ENCODE measurements at places on chromosomes 11 and 22. TPM values are rescaled to one million over a fixed set of nuclear protein-coding genes. Genes with fewer than 3 reads are reported as not detected.

The TPST2 gene
- total RNA-seq = 54.2 TPM

The RAB3IL1 gene
- total RNA-seq = 1.7 TPM

The IL17REL gene
- total RNA-seq = not detected

DNA sequence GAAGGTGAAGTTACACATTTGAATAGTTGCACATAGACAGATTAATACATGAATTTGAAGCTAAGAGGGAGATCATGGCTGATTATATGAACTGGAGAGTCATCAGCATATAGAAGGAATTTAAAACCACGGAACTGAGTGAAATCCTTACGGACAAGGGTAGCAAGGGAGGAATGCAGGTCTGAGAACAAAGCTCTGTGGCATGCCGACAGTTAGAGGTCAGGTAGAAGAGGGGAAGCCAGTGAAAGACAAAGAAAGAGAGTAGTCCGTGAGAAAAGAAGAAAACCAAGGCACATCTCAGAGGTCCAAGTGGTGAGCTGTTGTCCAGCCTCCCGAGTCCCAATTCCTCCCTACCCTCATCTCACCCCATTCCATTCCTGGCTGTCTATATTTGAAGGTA lies 11.8 kb upstream of the SYT9 start:
- no peak for DNase-seq

The ARRB1 gene
- total RNA-seq = 15.3 TPM

- no peak for DNase-seq
Observed at GRCh38 chr11:65434057-65434666, 11.6 kb downstream of the NEAT1 start.

DNA sequence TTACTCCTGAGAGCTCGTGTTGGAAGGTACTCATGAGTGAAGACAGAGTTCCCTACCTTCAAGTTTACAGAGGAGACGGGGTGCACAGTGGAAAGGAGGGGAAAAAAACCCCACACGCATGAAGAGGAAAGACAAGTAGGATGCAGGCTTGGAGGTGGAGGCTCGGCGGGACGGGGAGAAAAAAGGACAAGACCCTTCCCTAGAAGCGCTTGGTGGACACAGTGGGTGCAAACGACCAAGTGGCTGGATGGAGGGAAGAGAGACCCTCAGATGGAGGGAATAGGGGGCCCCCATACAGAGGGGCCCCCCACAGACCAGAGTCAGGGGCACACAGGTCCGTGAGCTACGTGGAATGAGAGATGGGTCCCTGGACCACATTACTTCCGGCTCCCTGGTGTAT lies 380.1 kb downstream of the SHANK2 start:
- DNase-seq = no peak

The IGLL1 gene
- total RNA-seq = not detected

- DNase-seq = no peak
Observed at GRCh38 chr11:8777907-8778767, 95.5 kb downstream of the RPL27A start.

GRCh38 chr11:29518389-29519174 lies 498.2 kb downstream of the KCNA4 start:
- no peak for DNase-seq

The YWHAH gene
- total RNA-seq = 176 TPM

GRCh38 chr11:16820324-16821092 lies 82.1 kb downstream of the C11orf58 start:
- peak; percentile 49 for DNase-seq

The MMP7 gene
- total RNA-seq = not detected

The MAP6 gene
- total RNA-seq = not detected

DNA sequence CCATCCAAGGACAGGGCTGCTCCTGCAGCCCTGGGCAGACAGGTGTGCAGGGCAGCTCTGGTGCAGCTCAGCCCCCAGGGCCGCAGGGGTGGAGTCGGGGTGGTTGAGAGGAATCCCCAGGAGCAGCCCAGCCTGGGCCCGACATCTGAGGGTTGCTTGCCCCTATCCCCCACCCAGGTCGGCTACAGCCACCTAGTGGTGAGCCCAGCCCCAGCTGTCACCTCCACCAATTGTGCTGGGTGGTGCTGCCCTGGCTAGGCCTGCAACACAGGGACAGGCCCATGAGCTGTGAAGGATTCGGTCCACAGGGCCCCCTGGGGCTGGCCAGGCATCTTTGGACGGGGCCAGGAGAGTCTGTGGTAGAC lies 29.6 kb downstream of the RTN4R start:
- DNase-seq = peak; percentile 3

GRCh38 chr11:26947379-26947844 lies 46.5 kb upstream of the FIBIN start:
- peak; percentile 95 for DNase-seq

The IGSF22 gene
- total RNA-seq = not detected

DNA sequence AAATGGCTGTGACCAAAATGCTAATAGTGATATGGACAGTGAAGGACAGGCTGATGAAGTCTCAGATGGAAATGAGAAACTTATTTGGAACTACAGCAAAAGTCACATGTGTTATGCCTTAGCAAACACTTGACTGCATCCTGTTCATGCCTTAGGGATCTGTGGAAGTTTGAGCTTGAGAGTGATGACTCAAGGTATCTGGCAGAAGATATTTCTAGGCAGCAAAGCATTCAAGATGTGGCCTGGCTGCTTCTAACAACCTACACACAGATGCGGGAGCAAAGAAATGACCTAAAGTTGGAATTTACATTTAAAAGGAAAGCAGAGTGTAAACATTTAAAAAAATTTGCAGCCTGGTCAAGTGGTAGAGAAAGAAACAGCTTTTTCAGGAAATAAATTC lies 28.1 kb upstream of the CD81 start:
- DNase-seq = peak; percentile 88

- DNase-seq = no peak
Observed at GRCh38 chr11:96203567-96204365, 139.2 kb downstream of the MAML2 start.

The THRSP gene
- total RNA-seq = not detected

The FGF4 gene
- total RNA-seq = not detected

GRCh38 chr11:93618371-93618770 lies 43.1 kb upstream of the CEP295 start:
- DNase-seq = no peak

The PYGM gene
- not detected for total RNA-seq

GRCh38 chr11:86606836-86607481 lies 65.5 kb downstream of the ME3 start:
- DNase-seq = peak; percentile 33

DNA sequence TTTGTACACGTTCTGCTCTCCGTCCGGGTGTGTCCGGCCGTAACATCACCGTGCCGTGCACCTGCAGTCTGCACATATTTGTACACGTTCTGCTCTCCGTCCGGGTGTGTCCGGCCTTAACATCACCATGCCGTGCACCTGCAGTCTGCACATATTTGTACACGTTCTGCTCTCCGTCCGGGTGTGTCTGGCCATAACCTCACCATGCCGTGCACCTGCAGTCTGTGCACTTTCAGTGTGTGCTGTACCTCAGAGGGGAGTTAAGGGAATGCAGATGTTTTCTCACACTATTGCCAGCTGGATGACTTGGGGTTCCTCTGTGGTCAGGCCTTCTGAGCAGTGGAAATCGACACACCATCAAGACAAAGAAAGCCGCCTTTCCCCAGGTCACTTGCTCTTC lies 4.2 kb downstream of the TTLL8 start:
- DNase-seq = no peak

GRCh38 chr11:123298488-123299447 lies 103.7 kb upstream of the CLMP start:
- no peak for DNase-seq

- no peak for DNase-seq
Observed at GRCh38 chr22:47060718-47061117, 298.3 kb downstream of the TBC1D22A start.

DNA sequence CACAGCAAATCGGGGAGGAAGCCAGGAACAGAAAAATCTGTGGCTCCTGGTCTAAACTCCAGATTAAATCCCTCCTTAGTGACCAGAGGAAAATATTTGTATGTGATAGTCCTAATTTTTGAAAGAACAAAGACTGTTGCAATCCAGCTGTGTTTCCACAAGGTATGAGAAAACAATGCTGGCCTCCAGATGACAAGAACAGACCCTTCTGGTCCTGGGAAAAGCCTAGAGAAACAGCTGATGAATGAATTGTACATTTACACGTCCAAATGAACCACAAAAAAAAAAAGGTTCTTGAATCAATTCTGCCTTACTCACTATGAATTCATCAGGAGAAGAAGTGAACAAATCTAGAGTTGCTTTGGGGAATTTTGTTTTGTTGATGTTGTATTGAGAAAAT lies 63.7 kb downstream of the ETS1 start:
- peak; percentile 74 for DNase-seq

- peak; percentile 32 for DNase-seq
Observed at GRCh38 chr11:127000291-127000968, at the start of gene KIRREL3. TSS of gene KIRREL3 (minus strand) at chr11:127000770.

GRCh38 chr22:48301421-48301820 lies 1526.3 kb downstream of the BRD1 start:
- DNase-seq = no peak

DNA sequence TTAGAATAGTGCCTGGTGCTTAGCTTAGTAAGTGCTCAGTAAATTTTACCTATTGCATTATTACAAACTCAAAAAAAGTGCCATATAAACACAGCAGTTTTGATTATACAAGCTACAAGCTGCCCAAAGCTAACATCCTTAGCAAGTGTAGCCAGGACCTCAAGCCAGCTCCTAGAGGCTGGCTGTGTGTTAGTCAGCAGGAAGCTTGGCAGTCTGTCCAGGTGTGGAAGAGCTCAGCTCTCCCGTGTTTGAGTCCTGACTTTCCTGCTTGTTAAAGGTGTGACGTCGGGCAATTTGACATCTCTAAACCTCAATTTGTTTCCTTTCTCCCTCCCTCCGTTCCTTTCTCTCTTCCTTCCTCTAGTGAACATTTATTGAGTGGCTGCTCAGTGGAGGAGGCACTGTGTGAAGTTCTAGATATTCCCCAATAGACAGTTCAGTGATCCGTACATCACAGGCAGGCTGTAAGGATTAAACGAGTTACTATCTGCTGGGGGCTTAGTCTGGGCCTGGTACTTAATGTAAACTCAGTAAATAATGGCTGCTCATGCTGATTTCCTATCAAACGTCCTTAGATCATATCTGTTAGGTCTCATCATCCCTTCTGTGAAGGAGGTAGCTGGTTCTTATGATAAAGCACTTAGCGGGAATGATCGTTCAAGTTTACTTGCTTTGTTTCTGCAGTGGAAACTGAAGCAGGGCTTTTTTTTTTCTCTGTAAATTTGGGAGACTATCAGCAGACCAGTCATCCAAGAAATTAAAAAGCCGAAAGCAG lies 68.7 kb downstream of the PRR5L start:
- DNase-seq = no peak

The RAG2 gene
- not detected for total RNA-seq

DNA sequence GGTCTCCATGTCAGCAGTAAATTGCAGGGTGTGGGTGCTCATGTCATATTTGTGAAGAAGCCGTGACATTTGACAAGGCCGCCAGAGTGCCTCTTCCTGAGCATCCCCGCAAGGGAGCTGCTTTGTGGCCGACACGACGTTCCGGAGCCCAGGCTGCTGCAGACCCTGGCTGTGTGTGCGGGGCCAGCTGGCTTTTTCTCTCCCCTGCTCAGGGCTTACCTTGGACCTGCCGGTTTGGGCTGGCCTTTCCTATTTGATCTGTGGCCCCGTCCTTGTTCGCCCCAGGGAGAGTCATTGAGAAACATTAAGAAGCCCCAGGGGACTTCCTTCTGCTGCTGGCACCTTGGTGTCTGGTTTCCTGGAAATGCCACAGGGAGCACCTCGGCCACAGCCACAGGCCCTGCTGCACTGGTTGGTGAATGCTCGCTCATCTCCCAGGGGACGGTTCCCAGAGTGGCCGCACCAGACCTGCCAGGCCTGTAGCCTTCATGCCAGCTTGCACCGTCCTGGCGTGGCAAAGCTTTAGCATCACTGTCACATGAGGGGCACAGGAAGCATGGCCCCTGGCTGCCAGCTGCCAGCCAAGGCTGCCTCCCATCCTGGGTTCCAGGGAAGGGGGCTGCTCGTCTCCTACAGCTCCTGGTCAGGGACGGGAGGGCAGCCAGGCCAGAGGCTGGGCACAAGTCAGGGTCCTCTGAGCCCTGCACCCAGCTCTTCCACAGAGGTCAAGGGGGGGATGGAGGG lies 5.4 kb downstream of the GRK2 start:
- no peak for DNase-seq

The CAVIN3 gene
- total RNA-seq = 367 TPM

GRCh38 chr11:118265954-118266353 lies 1.9 kb upstream of the MPZL2 start:
- no peak for DNase-seq

Measured in RPMI7951 (cell line).